NCI-H524 treated with DMSO at 0.1 percent for 48 hours (cell line): ENCODE measurements at places on chromosomes 3 and 15.

GRCh38 chr15:69535101-69535638 lies 82.6 kb downstream of the RPLP1 start:
- DNase-seq, result no peak

GRCh38 chr3:72345980-72346379 lies 502.3 kb downstream of the SHQ1 start:
- DNase-seq, result no peak

- no peak for DNase-seq
These were observed 1144.2 kb downstream of the ROBO2 start for GRCh38 chr3:78183906-78184599.

- no peak for DNase-seq
These were observed 651.8 kb upstream of the SGO1 start for GRCh38 chr3:20837676-20838302.

DNA sequence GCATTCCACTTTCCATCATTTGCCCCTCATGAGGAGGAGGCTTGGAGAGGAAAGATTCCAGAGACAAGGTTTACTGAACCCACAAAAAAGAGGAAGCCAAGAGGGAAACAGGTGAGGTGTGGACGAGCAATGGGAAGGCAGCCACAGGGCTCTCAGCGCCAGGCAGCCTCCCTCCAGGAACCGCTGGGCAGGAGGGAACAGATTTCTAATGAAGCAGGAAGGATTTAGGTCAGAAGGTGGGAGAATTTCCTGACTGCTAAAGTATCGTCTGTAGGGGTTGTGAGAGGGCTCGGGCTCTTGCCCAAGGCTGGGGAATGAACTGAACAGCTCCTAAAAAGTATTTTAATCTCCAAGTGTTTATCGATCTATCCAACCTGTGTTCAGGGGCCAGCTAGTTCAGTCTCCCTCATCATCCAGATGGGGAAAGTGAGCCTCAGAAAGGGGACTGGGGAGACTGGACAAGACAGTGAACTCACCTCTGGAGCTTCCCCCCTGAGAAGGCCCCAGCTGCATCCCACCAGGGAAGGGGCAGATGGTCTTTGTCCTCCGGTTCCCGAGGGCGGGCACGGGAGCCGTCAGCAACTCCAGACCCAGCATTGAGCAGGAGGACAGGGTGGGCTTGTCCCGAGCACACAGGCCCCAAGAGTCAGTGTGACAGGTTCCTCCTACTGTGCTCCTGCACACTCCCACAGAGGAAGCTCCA lies 10.5 kb downstream of the LOXL1 start:
- DNase-seq, result no peak

GRCh38 chr3:195896361-195897080 lies 11.8 kb downstream of the TNK2 start:
- no peak for DNase-seq

GRCh38 chr3:187804120-187804744 lies 59.0 kb upstream of the BCL6 start:
- DNase-seq, result no peak

DNA sequence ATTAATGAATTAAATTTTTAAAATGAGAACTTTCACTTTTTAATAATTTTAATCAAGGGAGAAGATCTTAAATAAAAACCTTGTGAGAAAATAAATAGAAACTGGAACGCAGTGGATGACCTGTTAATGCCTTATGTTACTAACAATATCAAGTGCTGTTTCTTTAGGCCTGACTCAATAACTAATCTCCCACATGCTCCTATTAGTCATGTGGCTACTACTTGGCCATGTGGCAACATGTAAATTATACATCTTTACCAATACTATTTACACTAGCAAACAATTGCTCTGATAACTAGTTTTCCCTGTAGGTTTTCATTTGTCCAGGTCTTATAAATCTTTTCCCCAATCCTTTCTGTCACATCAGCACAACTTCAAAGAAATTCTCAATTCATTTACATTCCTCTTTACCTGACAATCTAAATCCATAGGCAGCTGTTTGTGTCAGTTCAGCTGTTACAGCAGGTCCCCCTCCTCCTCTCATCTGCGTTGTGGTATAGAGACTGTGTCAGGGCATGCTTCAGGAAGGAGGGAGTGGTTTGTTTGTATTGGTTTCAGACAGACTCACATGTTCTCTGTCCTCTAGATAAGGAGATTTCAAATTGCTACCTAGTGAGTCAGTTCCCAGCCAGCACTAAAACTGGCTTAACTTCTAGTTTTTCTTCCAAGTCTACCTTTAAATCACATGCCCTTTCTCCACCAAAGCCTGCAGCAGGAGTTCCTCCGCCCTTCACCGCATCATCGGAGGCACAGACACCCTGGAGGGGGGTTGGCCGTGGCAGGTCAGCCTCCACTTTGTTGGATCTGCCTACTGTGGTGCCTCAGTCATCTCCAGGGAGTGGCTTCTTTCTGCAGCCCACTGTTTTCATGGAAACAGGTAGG lies 11.3 kb upstream of the C3orf52 start:
- peak; percentile 68 for DNase-seq
